NCI-H1092 (cell line): ENCODE measurements at places on chromosomes 16 and 17.

DNA sequence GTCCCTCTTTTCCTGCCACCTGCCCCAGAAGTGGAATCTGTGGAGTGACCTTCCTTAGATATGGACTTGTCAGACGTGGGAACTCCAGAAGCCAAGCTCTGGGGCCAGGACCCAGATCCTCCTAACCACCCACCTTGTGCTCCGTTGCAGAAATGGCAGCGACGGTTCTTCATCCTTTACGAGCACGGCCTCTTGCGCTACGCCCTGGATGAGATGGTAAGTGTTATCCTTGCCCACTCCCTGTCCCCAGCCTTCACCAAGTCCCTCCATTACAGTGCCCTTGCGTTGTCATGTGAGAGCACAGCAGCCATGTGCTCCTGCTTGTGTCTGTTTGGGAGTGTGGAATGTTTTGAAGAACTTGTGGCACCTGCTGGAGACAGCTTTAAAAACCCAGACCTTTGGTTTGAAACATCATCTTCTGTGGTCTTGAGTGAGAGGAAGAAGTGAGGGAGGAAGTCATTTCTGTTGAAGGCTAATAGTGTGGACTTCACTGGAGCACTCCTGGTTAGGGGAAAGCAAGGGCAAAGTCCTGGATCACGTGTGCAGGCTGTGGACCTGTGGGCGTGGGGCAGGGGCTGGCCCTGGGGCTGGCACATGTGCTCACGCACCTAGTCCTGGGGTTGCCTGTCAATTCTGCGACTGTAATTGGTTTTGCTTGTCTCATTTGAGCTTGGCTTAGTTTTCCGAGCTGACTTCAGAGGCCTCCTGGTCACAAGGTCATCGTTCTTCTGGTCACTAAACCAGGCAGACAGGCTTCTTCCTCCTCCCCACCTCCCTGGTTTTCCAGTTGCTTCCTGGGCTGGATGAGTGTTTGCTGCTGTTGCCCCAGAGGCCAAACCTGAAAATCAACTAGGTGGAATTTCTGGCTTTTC lies 35.8 kb downstream of the MPRIP start:
- no peak for DNase-seq

GRCh38 chr17:56432443-56432842 lies 161.1 kb upstream of the NOG start:
- no peak for DNase-seq

DNA sequence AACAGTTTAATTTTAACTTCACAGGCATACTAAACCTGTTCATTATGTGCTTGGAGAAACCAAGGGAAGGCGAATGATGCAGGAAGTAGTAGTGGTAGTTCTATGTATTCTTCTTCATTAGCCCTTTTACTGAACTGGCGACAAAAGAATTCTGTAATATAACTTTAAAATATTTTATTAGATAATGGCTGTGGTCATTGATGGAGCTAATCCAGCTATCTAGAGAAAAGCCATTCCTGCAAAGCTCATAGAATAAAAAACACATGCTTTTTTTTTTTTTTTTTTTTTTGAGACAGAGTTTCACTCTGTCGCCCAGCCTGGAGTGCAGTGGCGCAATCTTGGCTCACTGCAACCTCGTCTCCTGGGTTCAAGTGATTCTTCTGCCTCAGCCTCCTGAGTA lies 23.5 kb downstream of the TANC2 start:
- DNase-seq = no peak

DNA sequence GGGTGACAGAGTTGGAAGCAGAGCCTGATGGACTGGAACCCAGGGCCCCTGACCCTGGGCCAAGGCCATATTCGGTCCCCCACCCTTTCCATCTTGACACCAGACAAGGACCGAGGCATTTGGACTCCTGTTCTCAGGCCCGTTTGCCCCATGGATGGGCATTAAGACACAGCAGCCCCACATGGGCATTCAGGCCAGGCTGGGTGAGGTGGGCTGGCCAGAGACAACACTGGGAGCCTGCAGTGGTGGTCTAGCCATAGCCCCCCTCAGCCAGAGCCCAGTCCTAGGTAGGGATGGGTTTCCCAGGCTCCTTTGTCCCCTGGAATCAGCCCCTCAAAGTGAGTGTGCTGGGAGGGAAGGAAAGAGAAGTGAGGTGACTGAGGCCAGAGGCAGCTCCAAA lies 1.6 kb downstream of the PDK2 start:
- no peak for DNase-seq

DNA sequence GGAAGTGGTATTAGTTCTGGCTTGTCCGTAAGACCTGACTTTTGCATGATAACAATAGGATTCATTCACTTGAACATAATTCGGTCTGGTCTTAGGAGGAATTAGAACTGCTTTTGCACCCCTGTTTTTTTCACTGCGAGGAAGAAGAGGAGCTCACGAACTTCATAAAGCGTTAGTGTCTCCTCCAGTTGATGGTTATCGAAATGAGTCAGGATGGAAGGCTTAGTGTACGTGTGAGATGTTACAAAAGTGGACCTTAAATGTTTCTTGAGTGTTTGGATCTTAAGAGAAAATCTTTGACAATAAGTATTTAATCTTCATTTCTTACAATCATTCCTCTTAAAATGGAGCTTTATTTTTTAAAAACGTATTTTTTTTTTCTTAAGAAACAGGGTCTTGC lies 52.8 kb downstream of the USP10 start:
- no peak for DNase-seq

DNA sequence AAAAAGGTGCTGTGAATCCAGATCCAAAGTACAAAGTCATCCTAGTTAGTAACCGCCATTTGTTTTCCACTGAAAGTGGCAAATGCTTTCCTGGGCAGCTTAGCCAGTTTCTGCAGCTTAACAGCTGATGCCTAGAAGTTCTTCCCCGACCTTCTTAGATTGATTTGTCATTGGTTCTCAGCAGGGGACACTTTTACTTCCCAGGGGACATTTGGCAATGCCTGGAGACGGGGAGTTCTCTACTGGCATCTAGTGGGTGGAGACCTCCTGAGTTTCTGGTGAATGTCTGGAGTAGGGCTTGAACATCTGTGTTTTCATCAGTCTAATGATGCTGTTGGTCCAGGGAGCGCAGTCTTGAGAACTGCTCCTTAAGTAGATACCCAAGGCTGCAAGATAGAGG lies 7.6 kb downstream of the DNAJA3 start:
- no peak for DNase-seq
